ENCODE measurements at places on chromosomes 7 and 10. TPM values are rescaled to one million over a fixed set of nuclear protein-coding genes. Genes with fewer than 3 reads are reported as not detected.

GRCh38 chr7:31811650-31812461 is 124.8 kb downstream of the PPP1R17 start:
- peak; percentile 65 for DNase-seq
- no peaks in the 10 kb centered on the region for H3K4me1 ChIP-seq
- H3K27ac ChIP-seq: no peak overlapping the region
- H3K4me3 ChIP-seq: no peak overlapping the region
- no peaks in the 10 kb centered on the region for H3K36me3 ChIP-seq

DGKI gene
- total RNA-seq: 7.6 TPM

- H3K36me3 ChIP-seq: no peaks in the 10 kb centered on the region
- H3K27me3 ChIP-seq: no peaks in the 10 kb centered on the region
- no peak overlapping the region for H3K27ac ChIP-seq
- DNase-seq: no peak
- no peaks in the 10 kb centered on the region for H3K4me1 ChIP-seq
- no peak overlapping the region for H3K4me3 ChIP-seq
Observed at GRCh38 chr7:137634356-137634755, 212.4 kb downstream of the DGKI start.

DNA sequence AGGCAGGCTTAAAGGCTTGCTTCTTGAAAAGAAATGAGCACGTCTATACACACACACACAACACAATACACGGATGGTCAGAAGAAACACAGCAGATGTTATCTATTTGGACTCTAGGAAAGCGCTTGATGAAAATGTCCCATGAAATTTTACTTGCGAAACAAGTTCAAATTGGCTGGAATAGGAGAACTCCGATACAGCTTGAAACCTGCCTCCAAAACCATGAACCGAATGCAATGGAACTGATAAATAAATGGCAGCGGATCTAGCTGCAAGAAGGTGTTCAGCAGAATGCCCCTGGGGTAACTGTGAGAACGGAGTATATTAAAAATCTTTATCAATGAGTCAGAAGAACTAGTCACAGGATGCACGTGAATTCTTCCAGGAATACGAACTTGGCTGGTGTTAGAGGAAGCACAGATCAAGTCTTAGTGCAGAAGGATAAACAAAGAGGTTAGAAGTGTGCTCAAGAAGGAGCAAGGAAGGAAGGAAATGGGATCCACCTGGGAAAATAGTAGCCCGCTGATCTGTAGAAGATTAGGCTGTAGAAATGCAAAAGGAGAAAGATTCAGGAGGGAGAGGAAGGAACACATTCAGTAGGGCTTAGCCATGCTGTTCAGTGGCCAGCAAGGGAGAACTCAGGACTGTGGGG is 142.0 kb upstream of the PRKCQ start:
- no peak for DNase-seq
- H3K27ac ChIP-seq: peak overlapping the region; percentile 75
- H3K36me3 ChIP-seq: no peaks in the 10 kb centered on the region

DNA sequence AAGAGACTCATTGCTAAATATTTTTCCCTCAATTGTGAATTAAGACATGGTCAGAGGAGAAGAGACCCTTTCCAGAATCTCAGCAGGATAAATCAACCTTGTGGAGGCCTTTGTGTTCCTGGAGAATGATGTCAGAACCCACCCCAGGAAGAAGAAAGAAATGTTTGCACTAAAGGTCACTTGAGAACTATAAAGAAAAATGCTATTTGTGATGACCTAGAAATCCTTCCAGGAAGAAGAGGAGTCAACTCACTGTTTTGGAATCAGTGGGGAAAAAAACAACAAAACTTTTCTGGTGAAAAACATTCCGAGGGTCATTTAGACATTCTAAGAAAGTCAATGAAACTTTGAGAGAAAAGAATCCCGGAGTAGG is 129.1 kb upstream of the ANKRD1 start:
- H3K4me1 ChIP-seq: no peaks in the 10 kb centered on the region
- H3K27me3 ChIP-seq: no peaks in the 10 kb centered on the region
- no peaks in the 10 kb centered on the region for H3K36me3 ChIP-seq
- no peak for DNase-seq

GRCh38 chr10:54749623-54750022 is 51.4 kb downstream of the PCDH15 start:
- H3K27me3 ChIP-seq: no peaks in the 10 kb centered on the region
- no peak overlapping the region for H3K27ac ChIP-seq
- no peak for DNase-seq
- H3K4me1 ChIP-seq: no peaks in the 10 kb centered on the region

PNLIPRP1 gene
- total RNA-seq: not detected

GRCh38 chr10:3676564-3676963 is 108.4 kb downstream of the KLF6 start:
- no peaks in the 10 kb centered on the region for H3K36me3 ChIP-seq
- H3K4me3 ChIP-seq: no peak overlapping the region
- no peaks in the 10 kb centered on the region for H3K27me3 ChIP-seq
- no peak for DNase-seq

DNA sequence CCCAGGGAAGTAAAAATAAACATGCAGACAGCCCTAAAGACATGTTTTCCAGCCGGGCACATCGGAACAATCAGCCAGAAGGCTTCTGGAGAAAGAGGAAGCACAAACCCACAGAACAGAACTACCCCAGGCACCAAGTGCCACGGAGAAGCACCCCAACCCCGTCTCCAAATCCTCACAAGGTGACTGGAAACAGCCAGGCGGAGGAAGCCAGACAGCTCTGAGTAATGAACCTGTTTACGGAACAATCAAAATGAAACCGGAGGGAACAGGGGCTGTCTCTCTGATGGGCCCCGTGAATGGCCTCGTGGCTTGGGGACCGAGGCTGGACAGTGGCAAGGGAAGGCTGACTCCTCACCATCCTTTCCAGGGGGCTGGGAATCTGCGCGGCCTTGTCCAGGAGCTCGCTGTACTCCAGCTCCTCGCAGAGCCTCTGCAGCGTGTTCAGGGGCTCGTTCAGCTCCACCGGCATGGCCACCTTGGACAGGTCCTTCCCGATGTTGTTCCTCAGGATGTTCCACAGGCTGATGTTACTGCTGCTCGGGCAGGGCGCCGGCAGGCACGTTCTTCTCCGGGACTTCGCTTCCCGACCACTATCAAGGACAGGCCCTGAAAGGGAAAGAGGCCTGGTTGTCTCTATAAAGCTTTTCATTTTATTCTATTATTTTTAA is 77.0 kb upstream of the GSDME start:
- no peak for DNase-seq
- no peak overlapping the region for H3K4me3 ChIP-seq
- H3K27me3 ChIP-seq: no peaks in the 10 kb centered on the region
- H3K4me1 ChIP-seq: no peaks in the 10 kb centered on the region
- H3K36me3 ChIP-seq: no peaks in the 10 kb centered on the region

DNA sequence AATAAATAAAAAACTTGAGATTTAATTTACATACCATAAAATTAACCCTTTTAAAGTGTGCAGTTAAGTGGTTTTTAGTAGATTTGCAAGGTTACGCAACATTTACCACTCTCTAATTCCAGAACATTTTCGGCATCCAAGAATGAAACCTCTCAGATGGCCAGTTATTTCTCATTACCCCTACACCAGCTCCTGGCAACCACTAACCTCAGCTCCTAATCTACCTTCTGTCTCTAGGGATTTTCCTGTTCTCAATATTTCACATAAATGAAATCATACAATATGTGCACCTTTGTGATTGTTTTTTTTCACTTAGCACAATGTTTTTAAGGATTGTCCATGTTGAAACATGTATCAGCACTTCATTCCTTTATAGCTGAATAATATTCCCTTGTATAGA is 45.1 kb downstream of the INPP5F start:
- no peak overlapping the region for H3K4me3 ChIP-seq
- H3K27ac ChIP-seq: peak overlapping the region; percentile 80
- no peak for DNase-seq
- no peaks in the 10 kb centered on the region for H3K27me3 ChIP-seq
- no peaks in the 10 kb centered on the region for H3K36me3 ChIP-seq

GRCh38 chr7:49324707-49325106 is 400.4 kb downstream of the CDC14C start:
- H3K4me3 ChIP-seq: no peak overlapping the region
- no peaks in the 10 kb centered on the region for H3K36me3 ChIP-seq
- no peak for DNase-seq
- no peaks in the 10 kb centered on the region for H3K4me1 ChIP-seq
